GM23248 (cell line): ENCODE measurements at places on chromosomes 6 and 20. TPM values are rescaled to one million over a fixed set of nuclear protein-coding genes. Genes with fewer than 3 reads are reported as not detected.

The FAM83C gene
- polyA plus RNA-seq: not detected in 2 replicates

The BRD2 gene
- polyA plus RNA-seq: 99.9 and 105 TPM in 2 replicates

The IMPG1 gene
- polyA plus RNA-seq: not detected in 2 replicates

The SUMO4 gene
- 0.18 and 0.23 TPM in 2 replicates for polyA plus RNA-seq

The RPP40 gene
- 21.9 and 29.0 TPM in 2 replicates for polyA plus RNA-seq

The PRDM1 gene
- polyA plus RNA-seq: 3.5 and 3.9 TPM in 2 replicates

The HLA-DQA1 gene
- polyA plus RNA-seq: 0.28 TPM in 1 of 2 replicates, not detected in the other
